ENCODE measurements at places on chromosomes 12 and 14.

DNA sequence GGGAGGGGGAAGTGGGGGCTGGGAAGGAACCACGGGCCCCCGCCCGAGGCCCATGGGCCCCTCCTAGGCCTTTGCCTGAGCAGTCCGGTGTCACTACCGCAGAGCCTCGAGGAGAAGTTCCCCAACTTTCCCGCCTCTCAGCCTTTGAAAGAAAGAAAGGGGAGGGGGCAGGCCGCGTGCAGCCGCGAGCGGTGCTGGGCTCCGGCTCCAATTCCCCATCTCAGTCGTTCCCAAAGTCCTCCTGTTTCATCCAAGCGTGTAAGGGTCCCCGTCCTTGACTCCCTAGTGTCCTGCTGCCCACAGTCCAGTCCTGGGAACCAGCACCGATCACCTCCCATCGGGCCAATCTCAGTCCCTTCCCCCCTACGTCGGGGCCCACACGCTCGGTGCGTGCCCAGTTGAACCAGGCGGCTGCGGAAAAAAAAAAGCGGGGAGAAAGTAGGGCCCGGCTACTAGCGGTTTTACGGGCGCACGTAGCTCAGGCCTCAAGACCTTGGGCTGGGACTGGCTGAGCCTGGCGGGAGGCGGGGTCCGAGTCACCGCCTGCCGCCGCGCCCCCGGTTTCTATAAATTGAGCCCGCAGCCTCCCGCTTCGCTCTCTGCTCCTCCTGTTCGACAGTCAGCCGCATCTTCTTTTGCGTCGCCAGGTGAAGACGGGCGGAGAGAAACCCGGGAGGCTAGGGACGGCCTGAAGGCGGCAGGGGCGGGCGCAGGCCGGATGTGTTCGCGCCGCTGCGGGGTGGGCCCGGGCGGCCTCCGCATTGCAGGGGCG is at the start of gene GAPDH:
GAPDH (plus strand) TSS at position 595 of the 772 bp plus-strand sequence. CDS start 316 bp downstream, outside the sequence.
- peak within 1 kb of the TSS; percentile 65 for H3K4me3 ChIP-seq
- no peak for DNase-seq
- no peaks in the 10 kb centered on the region for H3K27me3 ChIP-seq

DNA sequence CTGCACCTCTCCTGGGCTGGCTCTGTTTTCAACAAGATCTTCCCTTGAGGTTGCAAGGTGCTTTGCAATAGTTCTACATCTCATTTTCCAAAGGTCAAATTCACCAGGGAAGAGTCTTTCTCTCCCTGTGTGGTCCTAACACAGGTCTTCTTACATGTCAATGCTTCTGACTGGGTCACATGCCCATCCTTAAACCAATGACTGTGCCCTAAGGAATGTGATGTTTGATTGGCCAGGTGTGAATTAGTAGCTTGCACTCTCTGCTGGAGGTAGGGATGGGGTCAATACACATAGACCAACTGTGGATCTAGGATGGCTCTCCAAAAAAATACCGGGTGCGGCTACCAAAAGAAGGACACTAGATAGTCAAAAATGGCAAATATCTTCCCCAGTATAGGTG is 19.9 kb upstream of the KCNK10 start:
- DNase-seq = no peak
- no peak overlapping the region for H3K4me3 ChIP-seq
- no peaks in the 10 kb centered on the region for H3K4me1 ChIP-seq
- H3K27ac ChIP-seq = no peak overlapping the region
- no peaks in the 10 kb centered on the region for H3K36me3 ChIP-seq

GRCh38 chr12:10384191-10384590 is 5.7 kb downstream of the KLRK1 start:
- no peaks in the 10 kb centered on the region for H3K27me3 ChIP-seq
- no peak overlapping the region for H3K27ac ChIP-seq
- DNase-seq = no peak
- H3K4me1 ChIP-seq = no peaks in the 10 kb centered on the region
- no peaks in the 10 kb centered on the region for H3K36me3 ChIP-seq

DNA sequence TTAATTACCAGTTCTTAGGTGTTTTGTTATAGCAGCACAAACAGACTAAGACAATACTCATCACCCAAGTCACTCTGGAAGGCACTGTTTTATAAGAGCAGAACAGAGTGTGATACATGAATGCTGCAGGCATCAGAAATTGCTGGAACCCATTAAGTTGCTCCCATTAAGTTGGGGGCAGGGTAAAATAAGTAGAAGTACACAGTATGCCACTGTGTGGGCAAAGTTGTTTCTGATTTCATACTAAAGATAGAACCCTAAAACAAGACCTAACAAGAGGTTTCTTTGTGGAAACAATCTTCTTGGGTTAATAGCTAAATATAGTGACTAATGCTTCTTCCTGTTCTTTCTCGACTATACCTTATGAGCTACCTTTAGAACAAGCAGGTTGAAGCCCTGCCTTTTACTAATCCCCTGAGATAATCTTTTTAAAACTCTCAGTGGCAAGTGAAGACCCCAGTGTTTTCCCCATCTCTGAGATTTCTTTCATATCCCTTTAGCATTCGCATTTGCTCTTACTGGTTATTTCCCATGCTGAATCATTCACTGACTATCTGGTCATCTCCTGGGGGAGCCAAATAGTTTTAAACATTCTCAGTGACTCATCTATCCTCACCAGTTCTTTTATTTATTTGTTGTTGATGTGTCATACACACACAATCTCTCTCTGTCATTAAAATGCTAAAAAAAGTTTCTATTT is 52.3 kb downstream of the SOCS2 start:
- H3K4me1 ChIP-seq = peaks cover 9% of the 10 kb centered on the region
- no peak for DNase-seq
- H3K36me3 ChIP-seq = no peaks in the 10 kb centered on the region

DNA sequence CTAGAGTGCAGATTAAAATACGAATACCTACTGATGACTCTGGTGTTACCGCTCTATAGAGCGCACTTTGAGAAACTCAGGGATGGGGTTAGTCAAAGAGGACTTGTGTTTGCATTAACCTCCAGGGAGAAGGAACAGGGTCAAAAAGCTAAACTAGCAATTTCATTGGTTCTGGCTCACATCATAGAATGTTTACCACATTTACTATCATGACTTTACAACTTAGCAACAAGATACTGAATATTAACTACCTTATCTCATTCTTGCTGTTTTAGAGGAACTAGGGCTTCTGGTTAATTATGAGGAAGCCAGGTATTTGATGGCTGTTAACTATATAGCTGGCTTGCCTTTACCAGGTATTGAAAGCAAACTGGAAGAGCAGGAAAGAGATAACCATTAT is 12.8 kb downstream of the LGALS3 start:
- H3K27ac ChIP-seq = no peak overlapping the region
- DNase-seq = no peak
- peaks cover 90% of the 10 kb centered on the region for H3K36me3 ChIP-seq
- H3K4me3 ChIP-seq = no peak overlapping the region
- H3K4me1 ChIP-seq = peaks cover 23% of the 10 kb centered on the region
- H3K27me3 ChIP-seq = no peaks in the 10 kb centered on the region

DNA sequence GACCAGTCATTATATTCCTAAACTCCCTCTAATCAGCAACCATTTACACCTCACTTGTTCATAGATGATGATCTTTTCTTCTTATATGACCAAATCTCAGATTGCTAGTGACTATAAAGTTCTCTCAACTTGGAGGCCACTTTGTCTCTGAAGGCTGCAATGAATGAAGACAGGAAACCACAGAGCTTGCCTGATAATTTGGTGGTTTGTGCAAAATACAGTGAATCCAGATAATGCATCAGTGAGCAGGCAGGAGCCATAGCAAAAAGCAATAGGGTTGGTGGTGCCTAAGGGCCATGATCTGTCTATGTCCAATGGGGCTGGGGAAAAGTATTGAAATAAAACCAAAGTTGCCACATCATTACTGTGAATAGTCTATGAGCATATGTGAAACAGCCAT is 123.8 kb upstream of the LRFN5 start:
- no peak overlapping the region for H3K27ac ChIP-seq
- no peak overlapping the region for H3K4me3 ChIP-seq
- H3K4me1 ChIP-seq = no peaks in the 10 kb centered on the region
- DNase-seq = no peak
- H3K36me3 ChIP-seq = no peaks in the 10 kb centered on the region

DNA sequence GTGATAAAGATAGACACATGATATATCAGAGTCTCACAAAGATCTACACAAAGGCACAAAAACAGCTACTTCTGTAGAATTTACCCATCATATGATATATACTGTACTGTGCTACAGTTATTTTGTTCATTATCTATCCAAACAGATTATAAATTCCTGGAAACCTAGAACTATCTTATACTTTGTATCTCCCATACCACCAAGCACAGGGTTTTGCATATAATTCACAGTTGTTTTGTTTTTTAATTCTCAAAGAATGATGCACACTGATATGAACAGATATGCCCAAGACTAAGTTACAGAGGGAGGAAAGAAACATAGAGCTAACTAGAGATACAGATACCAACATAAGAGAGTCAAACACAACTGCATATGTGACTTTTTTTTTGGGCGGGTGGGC is 3.4 kb downstream of the PRKAG1 start:
- no peak overlapping the region for H3K27ac ChIP-seq
- H3K4me1 ChIP-seq = peaks cover 14% of the 10 kb centered on the region
- no peaks in the 10 kb centered on the region for H3K27me3 ChIP-seq
- no peak overlapping the region for H3K4me3 ChIP-seq
- H3K36me3 ChIP-seq = peaks cover 4% of the 10 kb centered on the region

- peaks cover 8% of the 10 kb centered on the region for H3K4me1 ChIP-seq
- H3K4me3 ChIP-seq = no peak overlapping the region
- H3K27me3 ChIP-seq = no peaks in the 10 kb centered on the region
- no peaks in the 10 kb centered on the region for H3K36me3 ChIP-seq
Observed at GRCh38 chr14:99632410-99633035, 12.4 kb upstream of the HHIPL1 start.

GRCh38 chr14:95265106-95266094 is 54.3 kb downstream of the CLMN start:
- no peak overlapping the region for H3K27ac ChIP-seq
- H3K4me1 ChIP-seq = peaks cover 27% of the 10 kb centered on the region
- H3K27me3 ChIP-seq = no peaks in the 10 kb centered on the region
- DNase-seq = peak; percentile 91
- H3K36me3 ChIP-seq = no peaks in the 10 kb centered on the region
- no peak overlapping the region for H3K4me3 ChIP-seq

All from vagina (tissue), 2 donors.